A549 treated with CORT108297 at 1 μM for 4 hours (cell line): ENCODE measurements at places on chromosomes 5 and 9. TPM values are rescaled to one million over a fixed set of nuclear protein-coding genes. Genes with fewer than 3 reads are reported as not detected.

Gene BRINP1
- 0.11 to 0.18 TPM (median 0.13 TPM) in 5 replicates for total RNA-seq

Gene SEMA6A
- total RNA-seq, result 0.03 to 0.39 TPM (median 0.13 TPM) in 5 replicates

Gene UNC5A
- 0.15 to 0.38 TPM (median 0.31 TPM) in 5 replicates for total RNA-seq

Gene TPRN
- 6.2 to 10.5 TPM (median 10.1 TPM) in 5 replicates for total RNA-seq

Gene ALDH1A1
- 4,385 to 6,290 TPM (median 5,173 TPM) in 5 replicates for total RNA-seq

Gene MYOT
- total RNA-seq, result not detected in 5 replicates

Gene FGF18
- total RNA-seq, result 0.46 to 0.62 TPM (median 0.55 TPM) in 5 replicates

Gene SPATA31D4
- total RNA-seq, result not detected in 5 replicates

Gene PRRC1
- total RNA-seq, result 41.9 to 52.4 TPM (median 49.5 TPM) in 5 replicates

Gene SPATA24
- total RNA-seq, result 4.3 to 6.3 TPM (median 5.3 TPM) in 5 replicates

Gene ADAMTS13
- 0.36 to 0.78 TPM (median 0.76 TPM) in 5 replicates for total RNA-seq

Gene PIP5K1B
- total RNA-seq, result 0.02 TPM in 1 of 5 replicates, not detected in the others

Gene ZFP37
- 1.3 to 2.3 TPM (median 1.6 TPM) in 5 replicates for total RNA-seq

Gene PCDHGB3
- 0.17 to 0.33 TPM (median 0.24 TPM) in 5 replicates for total RNA-seq

Gene GCNT4
- 0.39 to 0.47 TPM (median 0.43 TPM) in 5 replicates for total RNA-seq

Gene LCN10
- total RNA-seq, result not detected in 5 replicates

Gene PCA3
- total RNA-seq, result not detected in 5 replicates

Gene FBP1
- 0.24 TPM in 1 of 5 replicates, not detected in the others for total RNA-seq

Gene RASGEF1C
- total RNA-seq, result 0.03 to 0.22 TPM (median 0.08 TPM) in 4 of 5 replicates, not detected in the other
